Activated T-helper 1 cell treated with anti-CD3 and anti-CD28 coated beads, Interleukin-12 subunit alpha, Interleukin-12 subunit beta, Interleukin-2, Interleukin-4 antibody, amounts not matched to agents 30 ng/mL and 10 ng/mL and 1 ng/mL, durations not matched to agents 14 hours and 24 hours and 36 hours (primary cell): ENCODE measurements at places on chromosomes 11 and 22. TPM values are rescaled to one million over a fixed set of nuclear protein-coding genes. Genes with fewer than 3 reads are reported as not detected.
A peak's percentile ranks its signal among the peaks of the same experiment; 100 is the strongest.

MED19 gene
- 14.9 TPM in 2 replicates for total RNA-seq

PAK1 gene
- 33.1 and 38.4 TPM in 2 replicates for total RNA-seq

KRTAP5-9 gene
- total RNA-seq, result not detected in 2 replicates

OR5B21 gene
- total RNA-seq, result not detected in 2 replicates

DNA sequence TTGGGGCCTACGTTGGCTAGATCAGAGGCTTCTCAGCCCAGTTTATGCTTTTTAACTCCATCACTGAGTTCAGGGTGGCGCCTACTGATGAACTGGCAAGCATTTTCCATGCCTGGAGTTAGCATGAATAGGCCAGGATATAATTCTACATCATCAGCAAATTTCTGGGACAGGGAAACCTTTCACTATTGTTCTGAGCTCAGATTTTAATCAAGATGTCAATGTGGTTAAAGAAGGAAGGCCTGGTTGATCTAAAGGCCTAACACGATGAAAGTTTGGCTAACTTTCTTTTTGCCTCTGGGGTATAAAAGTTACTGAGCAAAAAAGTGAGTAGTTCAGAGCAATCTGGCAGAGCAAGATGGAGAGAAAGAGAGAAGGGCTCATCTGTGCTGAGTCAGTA lies 21.7 kb upstream of the IFITM3 start:
- no peaks in the 10 kb centered on the region for H3K36me3 ChIP-seq
- H3K4me1 ChIP-seq, result peaks cover 7% of the 10 kb centered on the region
- no peak for DNase-seq

DNA sequence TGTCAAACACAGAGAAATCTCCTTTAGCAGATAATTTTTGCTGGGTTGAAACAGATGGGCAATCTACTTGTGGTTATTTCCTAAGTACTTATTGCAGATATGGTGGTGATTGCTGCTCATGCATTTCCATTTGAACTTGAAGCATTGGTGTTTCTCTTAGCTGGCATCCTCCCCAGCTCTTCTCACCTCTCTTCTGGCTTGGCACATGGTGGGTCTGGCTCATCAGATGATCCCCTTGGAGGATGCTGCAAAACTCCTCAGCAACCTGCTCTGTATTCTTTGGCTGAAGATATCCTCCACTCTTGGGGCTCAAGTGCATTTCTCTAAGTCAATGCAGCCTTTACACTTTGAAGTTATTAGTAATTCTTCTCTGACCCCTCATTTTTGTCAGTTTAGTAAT lies 87.3 kb upstream of the MYO18B start:
- H3K36me3 ChIP-seq, result peaks cover 18% of the 10 kb centered on the region
- H3K4me1 ChIP-seq, result peaks cover 35% of the 10 kb centered on the region
- H3K4me3 ChIP-seq, result no peak overlapping the region
- H3K27ac ChIP-seq, result no peak overlapping the region
- no peak for DNase-seq

DNA sequence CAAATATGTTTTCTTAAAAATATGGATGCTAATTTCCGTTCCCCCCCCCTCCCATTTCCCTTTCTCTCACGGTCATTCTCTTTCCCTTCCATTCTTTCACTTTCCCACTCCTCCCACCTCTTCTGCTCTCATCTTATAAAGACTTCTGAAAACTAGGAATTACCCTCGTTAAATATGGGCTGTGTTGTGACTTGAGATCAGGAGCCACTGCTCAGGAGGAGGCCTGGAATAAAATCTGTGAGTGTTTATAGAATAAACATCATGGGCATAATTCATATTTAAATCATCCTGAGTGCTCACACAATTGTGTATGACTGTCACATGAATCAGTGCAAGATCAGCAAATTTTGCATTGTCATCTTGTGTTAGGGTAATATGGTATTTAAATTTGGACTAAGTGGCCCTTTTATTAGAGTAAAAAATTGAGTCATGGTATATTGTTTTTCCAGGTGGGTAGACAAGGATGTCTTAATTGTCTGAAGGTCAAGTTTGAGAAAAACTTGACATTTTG lies 208.0 kb downstream of the DDX10 start:
- no peaks in the 10 kb centered on the region for H3K36me3 ChIP-seq
- H3K27me3 ChIP-seq, result no peaks in the 10 kb centered on the region
- H3K27ac ChIP-seq, result peak overlapping the region; percentile 34
- H3K4me1 ChIP-seq, result peaks cover 12% of the 10 kb centered on the region
- no peak for DNase-seq
- no peak overlapping the region for H3K4me3 ChIP-seq

- no peaks in the 10 kb centered on the region for H3K36me3 ChIP-seq
- no peak overlapping the region for H3K27ac ChIP-seq
- peaks cover 39% of the 10 kb centered on the region for H3K27me3 ChIP-seq
- DNase-seq, result no peak
Observed at GRCh38 chr11:10667521-10667885, 26.1 kb downstream of the IRAG1 start.

- peaks cover 10% of the 10 kb centered on the region for H3K36me3 ChIP-seq
- no peak overlapping the region for H3K4me3 ChIP-seq
- no peak for DNase-seq
Observed at GRCh38 chr11:102573851-102574250, 43.3 kb upstream of the MMP7 start.

GRCh38 chr22:11605468-11605981 lies 3922.5 kb upstream of the OR11H1 start:
- H3K36me3 ChIP-seq, result no peaks in the 10 kb centered on the region
- H3K4me3 ChIP-seq, result no peak overlapping the region
- no peaks in the 10 kb centered on the region for H3K27me3 ChIP-seq
- no peak overlapping the region for H3K27ac ChIP-seq
- no peak for DNase-seq
- H3K4me1 ChIP-seq, result no peaks in the 10 kb centered on the region

DNA sequence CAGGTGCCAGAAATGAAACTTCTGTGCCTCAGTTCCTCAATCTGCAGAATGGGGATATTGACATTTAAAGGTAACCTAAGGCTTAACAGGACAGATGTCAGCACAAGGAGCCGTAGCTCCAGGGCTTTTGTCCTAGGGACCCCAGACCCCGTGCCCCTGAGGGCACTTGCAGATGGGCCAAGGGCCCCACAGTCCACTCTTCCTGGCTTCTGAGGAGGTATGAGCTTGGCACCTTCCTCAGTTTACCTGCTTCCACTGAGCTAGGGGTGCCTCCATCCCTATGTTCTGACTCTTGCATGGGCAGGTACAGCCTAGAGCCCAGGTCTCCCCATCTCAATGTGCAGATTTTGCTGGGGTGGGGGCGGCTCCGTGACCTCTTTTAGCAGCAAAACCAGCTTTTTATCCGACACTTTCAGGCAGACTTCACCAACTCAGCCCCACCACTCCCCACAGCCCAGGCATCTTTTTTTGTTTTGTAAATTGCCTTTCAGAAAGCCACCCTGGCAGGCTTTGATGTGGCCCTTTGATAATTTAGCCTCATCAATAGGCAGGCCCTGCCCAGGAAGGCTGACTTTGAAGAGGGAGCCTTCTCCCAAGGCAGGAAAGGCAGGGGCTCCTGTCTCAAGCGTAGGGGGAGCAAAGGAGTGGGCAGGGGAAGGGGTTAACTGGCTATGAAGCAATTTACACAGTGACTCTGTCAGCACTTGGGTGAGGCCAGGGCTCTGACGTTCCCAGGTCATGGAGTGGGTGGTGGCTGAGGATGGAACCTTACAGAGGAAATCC lies 23.7 kb upstream of the FGF3 start:
- H3K27me3 ChIP-seq, result peaks cover 7% of the 10 kb centered on the region
- H3K36me3 ChIP-seq, result no peaks in the 10 kb centered on the region
- no peak overlapping the region for H3K27ac ChIP-seq
- no peak overlapping the region for H3K4me3 ChIP-seq
- DNase-seq, result no peak

- no peak for DNase-seq
- H3K27ac ChIP-seq, result peak overlapping the region; percentile 23
- H3K4me3 ChIP-seq, result no peak overlapping the region
- H3K4me1 ChIP-seq, result peaks cover 34% of the 10 kb centered on the region
- H3K27me3 ChIP-seq, result peaks cover 3% of the 10 kb centered on the region
Observed at GRCh38 chr11:61698173-61698948, 18.2 kb downstream of the DAGLA start.

DNA sequence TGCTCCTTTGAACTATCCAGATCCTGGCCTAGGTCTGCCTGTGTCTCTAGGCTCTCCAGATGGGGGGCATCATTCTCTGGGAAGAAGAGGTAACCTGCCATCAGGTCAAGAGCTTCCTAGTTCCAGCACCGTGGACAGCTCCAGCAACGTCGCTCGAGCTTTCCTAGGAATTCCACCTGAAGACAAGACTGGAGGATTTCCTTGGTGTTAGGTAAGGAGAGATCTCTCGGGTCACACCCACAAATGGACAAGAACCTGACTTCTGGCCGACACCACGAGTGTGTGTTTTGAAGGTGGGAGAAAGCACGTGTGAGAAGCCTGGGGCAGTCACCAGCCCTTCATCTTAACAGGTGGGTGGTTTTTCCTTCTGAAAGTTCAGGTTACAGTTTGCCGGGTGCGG lies 1.2 kb downstream of the PRG3 start:
- no peak for DNase-seq
- H3K27ac ChIP-seq, result no peak overlapping the region
- no peaks in the 10 kb centered on the region for H3K4me1 ChIP-seq
- no peaks in the 10 kb centered on the region for H3K36me3 ChIP-seq
- H3K27me3 ChIP-seq, result peaks cover 5% of the 10 kb centered on the region

DNA sequence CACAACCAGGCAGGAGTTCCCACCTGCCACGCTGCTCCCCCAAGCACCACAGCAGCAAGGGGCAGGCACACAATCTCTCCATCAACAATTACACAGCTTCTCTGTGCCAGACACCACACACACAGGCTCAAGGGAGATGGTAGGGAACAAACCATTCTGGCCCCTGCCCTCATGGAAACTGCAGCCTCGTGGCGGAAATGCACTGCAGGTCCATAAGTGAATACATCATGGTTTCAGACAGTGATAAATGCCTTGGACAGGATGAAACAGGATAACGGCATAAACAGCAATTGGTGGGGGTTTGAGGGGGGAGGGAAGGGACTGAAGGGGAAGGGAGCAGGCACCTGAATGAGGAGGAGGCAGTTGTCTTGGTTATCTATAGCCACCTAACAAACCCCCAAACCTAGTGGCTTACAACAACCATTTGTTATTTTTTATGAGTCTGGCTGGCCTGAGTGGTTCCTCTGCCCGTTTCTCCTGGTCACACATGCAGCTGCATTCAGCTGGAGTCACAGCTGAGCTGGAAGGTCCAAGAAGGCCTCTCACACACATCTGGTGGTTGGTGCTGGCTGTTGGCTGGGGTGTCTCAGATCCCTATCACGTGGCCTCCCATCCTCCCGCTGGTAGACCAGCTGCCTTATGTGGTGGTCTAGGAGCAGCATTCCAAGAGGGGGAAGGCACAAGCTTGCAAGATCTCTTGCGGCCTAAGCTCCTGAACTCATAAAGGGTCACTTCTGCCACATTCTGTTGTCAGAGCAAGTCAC lies 15.0 kb upstream of the YWHAH start:
- no peak overlapping the region for H3K4me3 ChIP-seq
- no peak overlapping the region for H3K27ac ChIP-seq
- no peaks in the 10 kb centered on the region for H3K4me1 ChIP-seq
- no peaks in the 10 kb centered on the region for H3K36me3 ChIP-seq
- peaks cover 18% of the 10 kb centered on the region for H3K27me3 ChIP-seq

DNA sequence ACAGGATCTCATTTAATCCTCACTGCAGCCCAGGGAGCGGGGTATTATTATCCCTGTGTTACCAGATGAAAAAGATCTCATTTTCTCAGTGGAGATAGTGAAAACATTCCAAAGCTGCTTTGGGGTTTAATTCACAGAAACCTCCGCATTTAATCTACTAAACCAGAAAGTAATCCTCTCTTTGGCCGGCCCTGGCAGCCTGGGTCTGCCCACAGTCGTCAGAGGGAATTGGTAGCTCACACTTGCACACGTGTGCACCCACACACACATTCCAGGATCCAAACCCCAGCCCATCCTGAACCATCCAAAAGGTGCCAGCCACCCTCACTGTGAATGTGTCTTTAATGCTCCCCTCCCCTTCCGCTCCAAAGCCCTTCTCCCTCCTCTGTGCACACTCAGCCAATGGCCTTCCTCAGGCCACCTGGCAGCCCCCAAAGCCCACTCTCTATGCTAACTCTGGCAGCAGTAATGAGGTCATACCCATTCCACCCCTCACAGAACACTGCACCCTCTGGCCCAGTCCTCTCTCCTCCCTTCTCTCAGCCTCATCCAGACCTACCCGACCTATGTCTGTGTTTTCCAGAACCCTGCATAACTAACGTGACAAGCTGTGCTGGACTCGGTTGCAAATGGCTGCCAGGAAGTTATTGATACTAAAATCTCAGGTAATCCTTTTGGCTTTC lies 466.2 kb downstream of the SOX6 start:
- no peak for DNase-seq
- H3K4me3 ChIP-seq, result no peak overlapping the region
- no peaks in the 10 kb centered on the region for H3K36me3 ChIP-seq
- no peaks in the 10 kb centered on the region for H3K27me3 ChIP-seq
- H3K27ac ChIP-seq, result no peak overlapping the region
- H3K4me1 ChIP-seq, result no peaks in the 10 kb centered on the region

DNA sequence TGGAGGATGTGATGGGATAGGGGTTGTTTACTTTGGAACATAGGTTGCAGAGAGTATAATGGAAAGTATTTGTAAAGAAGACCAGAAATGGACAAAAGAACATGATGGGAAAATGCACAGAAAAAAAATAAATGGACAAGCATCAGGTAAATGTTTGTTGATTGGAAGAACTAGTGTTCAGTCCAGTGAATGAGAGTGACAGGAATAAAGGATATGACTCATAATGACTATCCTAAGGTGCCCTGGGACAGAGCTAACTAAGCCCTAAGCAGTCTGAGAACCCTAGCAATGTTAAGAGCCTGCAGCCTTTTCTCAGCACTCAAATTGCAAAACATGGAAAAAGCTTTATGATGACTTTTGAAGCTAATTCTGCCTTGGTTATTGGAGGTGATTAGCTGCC lies 732.8 kb upstream of the ANO5 start:
- no peak overlapping the region for H3K4me3 ChIP-seq
- H3K36me3 ChIP-seq, result no peaks in the 10 kb centered on the region
- H3K27ac ChIP-seq, result no peak overlapping the region
- H3K4me1 ChIP-seq, result no peaks in the 10 kb centered on the region
- no peaks in the 10 kb centered on the region for H3K27me3 ChIP-seq

GRCh38 chr22:22879675-22880155 lies 7.9 kb upstream of the IGLL5 start:
- H3K4me1 ChIP-seq, result peaks cover 7% of the 10 kb centered on the region
- no peak overlapping the region for H3K27ac ChIP-seq
- DNase-seq, result no peak
- H3K4me3 ChIP-seq, result no peak overlapping the region
- H3K27me3 ChIP-seq, result peaks cover 27% of the 10 kb centered on the region

- no peaks in the 10 kb centered on the region for H3K27me3 ChIP-seq
- no peak overlapping the region for H3K27ac ChIP-seq
- no peak for DNase-seq
- H3K4me1 ChIP-seq, result no peaks in the 10 kb centered on the region
- H3K36me3 ChIP-seq, result no peaks in the 10 kb centered on the region
Observed at GRCh38 chr11:134342572-134343340, 11.0 kb downstream of the GLB1L2 start.

DNA sequence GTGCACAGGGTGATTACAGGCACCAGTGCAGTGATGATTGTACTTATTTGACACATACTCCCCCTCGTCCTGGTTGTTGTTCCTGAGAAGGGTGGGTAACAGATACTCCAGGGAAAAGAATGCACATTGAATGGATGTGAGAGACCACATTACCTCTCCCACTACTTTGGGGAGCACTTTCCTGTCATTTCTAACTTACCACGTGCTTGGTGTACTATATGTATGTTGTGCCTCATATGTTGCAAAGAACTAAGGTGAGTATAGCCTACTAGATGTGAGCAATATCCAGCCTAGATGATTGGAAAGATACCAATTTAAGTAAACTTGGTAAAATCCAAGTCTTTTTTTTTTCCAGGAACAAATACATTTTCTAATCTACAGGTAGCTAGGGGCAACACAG lies 14.3 kb upstream of the SCARF2 start:
- peaks cover 13% of the 10 kb centered on the region for H3K4me1 ChIP-seq
- no peak for DNase-seq
- peaks cover 3% of the 10 kb centered on the region for H3K27me3 ChIP-seq
- no peak overlapping the region for H3K27ac ChIP-seq
